IPS DF 6.9 (cell line): ENCODE measurements at places on chromosomes 6 and 20.

DNA sequence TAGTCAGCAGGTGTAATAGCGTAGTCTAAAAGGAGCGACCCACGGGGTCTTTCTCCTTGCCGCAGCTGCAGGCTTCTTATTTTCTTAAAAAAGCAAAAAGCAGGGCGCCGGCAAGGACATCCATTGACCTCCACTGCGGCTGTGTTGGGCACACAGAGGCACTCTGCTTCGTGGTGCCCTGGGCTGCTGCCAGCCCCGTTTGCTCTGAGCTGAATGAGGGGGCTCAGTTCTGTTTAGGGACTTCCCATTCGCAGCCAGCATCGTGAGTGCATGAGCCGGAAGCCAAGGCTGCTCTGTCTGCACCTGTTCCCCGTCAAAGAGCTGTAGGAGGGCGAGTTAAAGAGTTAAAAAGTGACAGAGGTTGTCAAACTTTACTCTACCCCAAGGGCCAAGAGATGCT, 1.7 kb upstream of the SLC22A2 start:
- no peak for DNase-seq

GRCh38 chr20:33521461-33521860, 31.6 kb downstream of the CBFA2T2 start:
- no peak for DNase-seq

- DNase-seq: no peak
These were observed 106.8 kb upstream of the NUP153 start for GRCh38 chr6:17813542-17813941.

GRCh38 chr6:119331663-119332286, 17.8 kb downstream of the MAN1A1 start:
- DNase-seq: no peak

GRCh38 chr6:152918991-152919390, 63.9 kb downstream of the FBXO5 start:
- no peak for DNase-seq

GRCh38 chr20:34083137-34083536, 28.9 kb downstream of the EIF2S2 start:
- DNase-seq: no peak

- no peak for DNase-seq
These were observed 29.2 kb downstream of the BPIFB4 start for GRCh38 chr20:33108661-33109060.

GRCh38 chr20:37755665-37756064, 61.8 kb downstream of the CTNNBL1 start:
- no peak for DNase-seq

DNA sequence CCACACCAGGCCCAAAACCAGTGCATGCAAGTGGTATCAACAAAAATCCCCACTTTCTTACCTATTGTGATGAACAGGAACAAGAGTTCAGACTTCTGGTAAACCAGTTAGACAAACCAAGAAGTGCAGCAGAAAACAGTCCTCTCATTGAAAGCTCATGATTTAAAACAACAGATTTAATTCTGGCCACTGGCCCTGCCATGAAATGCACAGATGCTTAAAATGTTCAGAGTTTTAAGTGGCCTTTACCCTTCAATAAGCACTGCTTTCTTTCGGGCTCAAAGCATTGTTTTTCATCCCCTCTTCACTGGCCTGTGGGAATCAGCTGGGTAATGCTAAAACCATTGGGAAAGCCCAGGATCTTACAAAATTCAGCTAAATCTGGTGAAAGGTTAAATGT, 102.4 kb upstream of the ISM1 start:
- no peak for DNase-seq

DNA sequence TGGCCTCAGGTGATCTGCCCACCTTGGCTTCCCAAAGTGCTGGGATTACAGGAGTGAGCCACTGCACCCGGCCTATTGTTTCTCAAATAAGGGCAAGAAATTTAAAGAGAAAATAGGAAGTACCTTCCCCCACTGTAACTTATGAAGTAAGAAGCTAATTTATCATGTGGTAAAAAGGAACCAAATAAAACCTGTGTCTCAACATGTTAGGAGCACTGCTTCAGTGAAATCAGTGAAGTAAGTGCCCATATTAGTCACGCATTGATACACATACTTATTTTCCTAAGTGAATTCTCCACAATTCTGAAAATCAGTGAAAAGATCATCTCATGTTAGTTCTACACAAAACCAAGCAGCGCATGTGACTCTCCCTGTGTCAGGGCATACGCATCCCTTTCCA, 14.2 kb upstream of the LPA start:
- DNase-seq: no peak

DNA sequence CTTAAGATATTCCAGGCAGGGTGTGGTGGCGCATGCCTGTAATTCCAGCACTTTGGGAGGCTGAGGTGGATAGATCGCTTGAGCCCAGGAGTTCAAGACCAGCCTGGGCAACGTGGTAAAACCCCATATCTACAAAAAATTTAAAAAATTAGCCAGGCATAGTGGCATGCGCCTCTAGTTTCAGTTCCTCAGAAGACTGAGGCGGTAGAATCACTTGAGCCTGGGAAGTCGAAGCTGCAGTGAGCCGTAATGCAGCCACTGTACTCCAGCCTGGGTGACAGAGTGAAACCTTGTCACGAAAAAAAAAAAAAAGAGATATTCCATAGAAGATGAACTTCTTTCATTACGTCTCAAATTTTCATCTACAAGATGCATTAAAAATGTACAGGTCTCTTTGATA, 46.7 kb upstream of the ISM1 start:
- DNase-seq: no peak

- no peak for DNase-seq
These were observed 127.3 kb downstream of the BACH2 start for GRCh38 chr6:90169374-90169773.

GRCh38 chr20:17534077-17534476, 2.9 kb upstream of the BFSP1 start:
- no peak for DNase-seq

- DNase-seq: no peak
These were observed 80.6 kb upstream of the PROKR2 start for GRCh38 chr20:5397393-5397792.

GRCh38 chr6:142698751-142699150, 246.2 kb downstream of the HIVEP2 start:
- DNase-seq: no peak

- DNase-seq: no peak
These were observed 272.3 kb downstream of the KHDC1L start for GRCh38 chr6:72952808-72953630.

- no peak for DNase-seq
These were observed 22.4 kb downstream of the PTGIS start for GRCh38 chr20:49545572-49545971.

DNA sequence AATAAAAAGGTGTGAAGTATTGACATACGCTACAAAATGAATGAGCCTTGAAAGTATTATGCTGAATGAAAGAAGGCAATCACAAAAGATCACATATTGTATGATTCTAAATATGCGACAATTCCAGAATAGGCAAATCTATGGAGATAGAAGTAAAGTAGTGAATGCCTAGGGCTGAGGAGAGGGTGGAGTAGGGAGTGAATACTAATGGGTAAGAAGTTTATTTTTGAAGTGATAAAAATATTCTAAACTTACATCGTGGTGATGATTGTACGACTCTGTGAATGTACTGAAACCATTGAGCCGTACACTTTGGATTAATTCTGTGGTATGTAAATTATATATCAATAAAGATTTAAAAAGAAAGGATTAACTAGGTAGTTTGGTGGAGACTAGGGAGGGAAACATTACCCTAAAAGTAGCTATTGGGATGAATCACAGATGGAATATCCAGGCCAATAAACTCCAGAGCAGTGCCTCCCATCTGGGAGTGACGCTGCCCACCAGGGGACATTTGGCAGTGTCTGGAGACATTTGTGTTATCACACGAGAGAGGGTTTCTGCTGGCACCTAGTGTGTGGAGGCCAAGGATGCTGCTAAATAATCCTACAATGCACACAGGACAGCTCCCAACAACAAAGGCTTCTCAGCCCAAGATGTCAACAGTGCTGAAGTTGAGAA, 214.2 kb upstream of the PCSK2 start:
- DNase-seq: no peak

GRCh38 chr20:51199920-51200319, 177.0 kb upstream of the KCNG1 start:
- no peak for DNase-seq

- DNase-seq: no peak
These were observed 168.1 kb downstream of the CDKAL1 start for GRCh38 chr6:20702366-20702765.

GRCh38 chr6:2551705-2552104, 199.0 kb downstream of the MYLK4 start:
- DNase-seq: no peak

GRCh38 chr20:8829256-8829655, 239.6 kb upstream of the PLCB4 start:
- no peak for DNase-seq

DNA sequence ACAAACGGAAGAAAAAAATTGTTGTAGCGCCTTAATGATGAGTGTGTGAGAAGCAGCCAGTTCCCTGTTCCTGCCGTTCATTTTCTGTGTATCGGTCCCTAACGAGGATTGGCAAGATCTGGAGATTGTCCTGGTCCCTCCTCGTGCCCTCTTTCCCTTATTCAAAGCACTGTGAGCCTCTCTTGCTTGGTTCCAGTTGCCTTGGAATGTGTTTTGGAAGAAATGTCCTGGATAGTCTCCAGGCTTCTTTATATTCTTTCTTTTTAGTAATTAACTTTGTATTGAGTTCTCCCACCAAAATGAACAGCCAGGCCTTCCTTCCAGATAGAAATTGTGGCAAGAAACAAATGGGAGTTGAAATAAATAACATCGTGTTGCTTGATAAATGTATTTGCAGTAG, 348.3 kb downstream of the CDH26 start:
- no peak for DNase-seq

- peak; percentile 18 for DNase-seq
These were observed 42.8 kb downstream of the INSM1 start for GRCh38 chr20:20410678-20411077.

- no peak for DNase-seq
These were observed 43.7 kb downstream of the TNFRSF21 start for GRCh38 chr6:47265971-47266370.

DNA sequence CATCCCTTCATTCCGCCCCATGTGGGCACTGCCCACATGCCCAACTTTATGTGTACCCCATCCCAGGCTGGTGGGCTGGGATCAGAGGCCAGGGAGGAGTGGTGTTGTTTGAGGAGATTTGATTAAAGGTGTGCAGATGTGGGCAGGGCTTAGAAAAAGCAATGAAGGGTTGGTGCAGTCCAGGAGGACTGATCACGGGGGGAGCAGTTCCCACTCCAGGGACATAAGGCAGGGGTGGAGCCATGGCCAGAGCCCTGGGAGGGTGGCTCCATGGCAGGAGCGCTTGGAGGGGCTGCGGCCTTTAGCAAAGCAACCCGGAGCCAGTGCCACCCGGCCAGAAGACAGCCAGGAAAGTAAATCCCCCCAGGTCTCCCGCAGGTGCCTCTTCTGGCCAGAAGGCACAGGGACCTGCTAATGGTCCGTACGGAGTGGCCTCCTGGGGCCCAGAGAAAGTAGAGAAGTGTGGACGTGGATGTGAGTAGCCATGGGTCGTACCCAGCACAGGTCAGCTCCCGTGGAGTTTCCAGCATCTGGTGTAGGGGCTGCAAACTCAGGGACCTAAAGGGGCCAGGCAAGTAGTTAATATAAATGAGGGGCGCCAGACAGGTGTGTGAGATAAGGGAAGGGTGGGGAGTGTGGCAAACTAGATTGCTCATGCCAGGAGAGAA, 62.1 kb upstream of the APCDD1L start:
- no peak for DNase-seq

- DNase-seq: no peak
These were observed 24.6 kb downstream of the GGTLC1 start for GRCh38 chr20:23963941-23964340.

DNA sequence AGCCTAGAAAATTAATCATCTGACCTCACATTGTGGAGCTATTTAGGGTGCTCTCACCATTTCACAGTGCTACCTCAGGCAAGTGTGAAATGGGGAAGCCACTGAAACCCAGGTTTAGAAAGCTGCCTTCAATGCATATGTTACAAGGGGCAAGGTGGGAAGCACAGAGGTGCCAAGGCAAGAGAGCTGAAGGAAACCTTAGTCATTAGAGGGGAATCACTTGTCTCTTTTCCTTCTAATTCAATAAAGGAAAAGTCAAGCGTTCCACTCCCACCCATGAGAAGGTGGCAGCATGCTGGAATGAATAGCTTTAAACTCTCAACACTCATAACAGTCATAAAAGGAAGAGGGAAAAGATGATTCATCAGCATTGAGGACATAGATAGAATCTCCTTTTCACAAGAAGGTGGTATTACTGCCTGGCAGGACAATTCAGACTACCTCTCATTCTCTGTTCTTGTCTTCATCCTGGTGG, 251.9 kb upstream of the IRAK1BP1 start:
- no peak for DNase-seq

- DNase-seq: no peak
These were observed 175.7 kb upstream of the SULF2 start for GRCh38 chr20:47960769-47961541.

DNA sequence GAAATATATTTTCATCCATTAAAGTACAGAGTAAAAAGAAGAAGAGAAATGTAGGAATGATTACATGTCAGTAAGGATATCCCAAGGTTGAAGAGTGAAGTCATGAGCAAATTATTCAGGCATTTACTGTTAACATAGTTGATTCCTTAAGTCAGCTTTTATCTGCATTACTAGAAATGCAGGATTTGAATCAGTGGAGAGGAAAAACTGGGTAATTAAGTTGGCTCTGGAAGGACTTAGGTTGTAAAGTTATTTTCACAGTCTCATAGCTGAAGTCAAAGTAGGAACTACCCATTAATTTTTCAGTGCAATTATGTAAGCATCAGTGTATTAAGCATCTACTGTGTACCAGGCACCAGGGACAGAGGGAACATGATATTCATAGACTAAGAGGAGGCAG, 7.8 kb downstream of the NAA20 start:
- no peak for DNase-seq
